ENCODE measurements at places on chromosomes 1 and 21.

GRCh38 chr1:16061266-16061665 lies 12.2 kb downstream of the FAM131C start:
- no peak overlapping the region for H3K27ac ChIP-seq
- no peaks in the 10 kb centered on the region for H3K36me3 ChIP-seq
- no peaks in the 10 kb centered on the region for H3K27me3 ChIP-seq
- DNase-seq = no peak

DNA sequence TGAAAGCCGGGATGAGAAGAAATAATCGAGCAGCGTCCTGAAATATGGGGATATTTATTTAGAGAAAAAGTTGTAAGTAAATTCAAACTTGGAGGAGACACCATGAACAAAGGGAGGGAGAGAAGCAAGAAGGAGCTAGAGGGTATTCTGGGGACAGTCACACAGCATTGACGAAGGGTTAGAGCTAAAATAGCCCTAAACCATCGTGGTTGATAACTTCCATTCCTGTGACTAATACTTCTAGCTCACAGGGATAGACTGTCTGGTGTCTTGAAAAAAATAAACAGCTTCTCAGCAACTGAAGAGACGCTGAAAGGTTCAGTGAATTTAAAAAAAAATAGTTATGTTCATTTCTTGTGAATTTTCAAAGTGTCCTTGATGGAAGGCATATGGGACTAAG lies 86.7 kb downstream of the LRRC53 start:
- H3K27ac ChIP-seq = no peak overlapping the region
- no peak for DNase-seq
- H3K27me3 ChIP-seq = no peaks in the 10 kb centered on the region
- H3K4me1 ChIP-seq = no peaks in the 10 kb centered on the region
- no peak overlapping the region for H3K4me3 ChIP-seq
- no peaks in the 10 kb centered on the region for H3K36me3 ChIP-seq

GRCh38 chr1:29554208-29554778 lies 318.0 kb downstream of the PTPRU start:
- H3K27ac ChIP-seq = no peak overlapping the region
- no peak overlapping the region for H3K4me3 ChIP-seq
- DNase-seq = no peak
- H3K27me3 ChIP-seq = no peaks in the 10 kb centered on the region

DNA sequence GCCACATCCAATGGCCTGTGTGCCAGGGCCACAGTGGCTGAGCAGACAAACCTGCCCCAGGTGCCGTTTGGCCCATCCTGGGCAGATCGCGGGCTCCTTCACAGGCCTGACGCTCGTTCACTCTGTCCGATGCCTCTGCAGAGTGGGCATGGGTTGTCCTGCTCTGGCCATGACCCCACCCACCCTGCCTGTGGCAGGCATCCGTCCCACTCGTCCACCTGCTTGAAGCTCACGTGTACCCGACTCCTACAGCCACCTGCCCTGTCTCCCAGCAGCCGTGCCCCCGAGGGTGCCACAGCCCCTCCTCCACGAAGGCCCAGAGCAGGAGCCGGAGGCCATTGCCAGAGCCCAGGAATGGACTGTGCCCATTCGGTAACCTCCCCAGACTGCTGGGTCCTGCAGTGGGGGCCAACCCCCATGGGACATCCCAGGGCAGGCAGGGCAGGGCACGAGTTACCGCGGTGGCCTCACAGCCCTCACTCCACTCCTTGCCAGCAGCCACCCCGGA lies 41.9 kb downstream of the TRIM11 start:
- no peak overlapping the region for H3K4me3 ChIP-seq
- H3K4me1 ChIP-seq = peaks cover 3% of the 10 kb centered on the region
- H3K36me3 ChIP-seq = no peaks in the 10 kb centered on the region
- no peaks in the 10 kb centered on the region for H3K27me3 ChIP-seq
- H3K27ac ChIP-seq = no peak overlapping the region
- DNase-seq = peak; percentile 8

DNA sequence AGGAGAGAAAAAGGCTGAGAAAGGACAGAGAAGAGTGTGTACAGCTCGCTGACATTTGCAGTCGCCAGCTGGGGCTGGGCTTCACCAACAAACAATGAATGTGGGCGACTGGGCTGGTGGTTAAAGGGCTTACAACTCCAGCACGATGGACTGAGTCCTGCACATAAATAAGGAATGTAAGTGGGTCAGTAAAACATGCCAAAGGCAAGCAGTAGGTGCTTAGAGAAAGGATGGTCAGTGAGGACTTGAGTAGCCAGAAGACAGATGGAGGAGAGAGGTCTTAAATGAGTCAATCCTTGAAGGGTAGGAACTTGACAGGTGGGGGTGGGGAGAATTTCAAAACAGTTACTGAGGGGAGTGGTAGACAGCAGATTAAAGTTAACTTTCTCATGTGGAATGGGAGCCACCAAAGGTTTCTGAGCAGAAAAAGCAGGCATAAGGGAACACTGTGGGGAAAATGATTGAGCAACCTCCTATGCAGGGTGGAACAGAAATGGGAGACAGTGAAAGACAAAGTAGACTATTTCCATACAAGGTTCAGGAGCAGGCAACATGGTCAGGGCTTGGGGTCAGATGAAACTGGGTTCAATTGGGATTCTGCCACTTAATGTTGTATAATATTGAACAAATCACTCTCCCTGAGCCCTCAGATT lies 37.4 kb downstream of the GADD45A start:
- no peak for DNase-seq
- no peaks in the 10 kb centered on the region for H3K36me3 ChIP-seq
- H3K27me3 ChIP-seq = no peaks in the 10 kb centered on the region
- no peak overlapping the region for H3K4me3 ChIP-seq
- H3K27ac ChIP-seq = no peak overlapping the region
- peaks cover 17% of the 10 kb centered on the region for H3K4me1 ChIP-seq

- H3K36me3 ChIP-seq = no peaks in the 10 kb centered on the region
- H3K4me3 ChIP-seq = no peak overlapping the region
- H3K4me1 ChIP-seq = no peaks in the 10 kb centered on the region
- no peaks in the 10 kb centered on the region for H3K27me3 ChIP-seq
Measured at GRCh38 chr21:25506261-25506660, 101.0 kb downstream of the MRPL39 start.

DNA sequence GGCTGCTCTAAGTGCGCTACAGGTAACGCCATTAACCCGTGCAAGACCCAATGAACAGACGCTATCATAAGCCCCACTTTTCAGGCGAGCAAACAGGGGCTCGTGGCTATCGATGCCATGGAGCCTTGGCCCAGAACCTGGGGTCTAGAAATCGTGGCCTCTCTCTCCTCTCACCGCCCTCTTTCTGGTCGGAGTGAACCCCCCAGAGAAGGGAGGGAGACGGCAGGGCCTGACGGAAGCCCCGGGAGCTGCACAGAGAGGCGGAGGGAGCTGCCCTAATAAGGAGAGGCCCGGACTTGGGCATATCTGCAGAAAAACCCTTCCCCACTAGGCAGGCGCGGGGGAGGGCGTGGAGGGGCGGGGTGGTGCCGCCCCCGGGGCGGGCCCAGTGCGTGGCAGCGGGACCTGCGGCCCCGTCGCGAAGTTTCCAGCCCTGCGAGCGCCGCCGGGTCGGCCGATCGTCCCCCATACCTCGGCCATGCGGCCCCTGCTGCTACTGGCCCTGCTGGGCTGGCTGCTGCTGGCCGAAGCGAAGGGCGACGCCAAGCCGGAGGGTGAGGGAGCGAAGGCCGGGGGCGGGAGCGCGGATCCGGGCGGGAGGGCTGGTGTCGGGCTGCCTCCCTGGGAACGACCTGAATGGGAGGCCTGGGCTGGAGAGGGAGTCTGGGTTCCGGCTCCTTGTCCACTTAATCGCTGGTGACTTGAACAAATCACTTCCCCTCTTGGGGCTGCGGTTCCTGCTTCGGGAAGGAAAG lies at the start of gene PLOD1:
Gene PLOD1 (plus strand): TSS at position 416 of the 755 bp plus-strand sequence. CDS start 63 bp downstream, at position 479.
- peaks cover 24% of the 10 kb centered on the region for H3K4me1 ChIP-seq
- no peaks in the 10 kb centered on the region for H3K27me3 ChIP-seq
- H3K4me3 ChIP-seq = peak within 1 kb of the TSS; percentile 70
- H3K27ac ChIP-seq = peak within 1 kb of the TSS; percentile 91
- DNase-seq = peak; percentile 76
- H3K36me3 ChIP-seq = no peaks in the 10 kb centered on the region

DNA sequence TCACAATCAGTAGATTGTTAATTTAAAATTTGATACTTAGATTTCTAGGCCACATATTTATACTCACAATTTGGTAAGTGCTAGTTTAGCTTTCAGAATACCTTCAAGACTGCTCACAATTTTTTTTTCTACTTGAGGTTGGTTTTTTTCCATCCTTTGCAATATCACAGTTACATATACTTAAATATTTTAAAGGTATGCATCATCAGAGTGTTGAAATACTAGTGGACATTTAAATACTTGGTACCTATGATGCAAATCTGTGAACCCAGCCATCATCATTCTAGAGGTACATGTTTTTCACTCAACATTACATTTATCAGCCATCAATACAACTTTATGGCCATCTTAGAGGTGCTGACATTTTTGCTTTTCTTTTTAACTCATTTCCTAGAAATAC lies 6.2 kb upstream of the LRRC40 start:
- no peak overlapping the region for H3K4me3 ChIP-seq
- DNase-seq = no peak
- no peaks in the 10 kb centered on the region for H3K27me3 ChIP-seq
- H3K27ac ChIP-seq = no peak overlapping the region
- H3K36me3 ChIP-seq = no peaks in the 10 kb centered on the region
- H3K4me1 ChIP-seq = peaks cover 7% of the 10 kb centered on the region

DNA sequence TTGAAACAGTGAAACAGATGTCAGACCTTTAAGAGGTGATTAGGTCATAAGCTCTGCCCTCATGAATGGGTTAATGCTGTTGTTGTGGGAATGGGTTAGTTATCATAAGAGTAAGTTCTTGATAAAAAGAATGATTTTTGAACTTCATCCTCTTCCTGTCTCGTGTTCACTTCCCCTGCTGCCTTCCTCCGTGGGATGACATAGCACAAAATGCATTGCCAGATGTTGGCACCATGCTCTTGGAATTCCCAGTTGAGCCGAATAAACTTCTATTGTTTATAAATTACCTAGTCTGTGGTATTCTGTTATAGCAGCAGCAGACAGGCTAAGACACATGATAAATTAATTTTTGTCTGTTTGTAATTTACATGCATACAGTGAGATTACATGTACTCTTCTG lies 112.0 kb upstream of the LRRC7 start:
- DNase-seq = no peak
- H3K36me3 ChIP-seq = no peaks in the 10 kb centered on the region
- H3K27ac ChIP-seq = no peak overlapping the region
- H3K4me3 ChIP-seq = no peak overlapping the region
- H3K27me3 ChIP-seq = no peaks in the 10 kb centered on the region
- H3K4me1 ChIP-seq = peaks cover 6% of the 10 kb centered on the region

DNA sequence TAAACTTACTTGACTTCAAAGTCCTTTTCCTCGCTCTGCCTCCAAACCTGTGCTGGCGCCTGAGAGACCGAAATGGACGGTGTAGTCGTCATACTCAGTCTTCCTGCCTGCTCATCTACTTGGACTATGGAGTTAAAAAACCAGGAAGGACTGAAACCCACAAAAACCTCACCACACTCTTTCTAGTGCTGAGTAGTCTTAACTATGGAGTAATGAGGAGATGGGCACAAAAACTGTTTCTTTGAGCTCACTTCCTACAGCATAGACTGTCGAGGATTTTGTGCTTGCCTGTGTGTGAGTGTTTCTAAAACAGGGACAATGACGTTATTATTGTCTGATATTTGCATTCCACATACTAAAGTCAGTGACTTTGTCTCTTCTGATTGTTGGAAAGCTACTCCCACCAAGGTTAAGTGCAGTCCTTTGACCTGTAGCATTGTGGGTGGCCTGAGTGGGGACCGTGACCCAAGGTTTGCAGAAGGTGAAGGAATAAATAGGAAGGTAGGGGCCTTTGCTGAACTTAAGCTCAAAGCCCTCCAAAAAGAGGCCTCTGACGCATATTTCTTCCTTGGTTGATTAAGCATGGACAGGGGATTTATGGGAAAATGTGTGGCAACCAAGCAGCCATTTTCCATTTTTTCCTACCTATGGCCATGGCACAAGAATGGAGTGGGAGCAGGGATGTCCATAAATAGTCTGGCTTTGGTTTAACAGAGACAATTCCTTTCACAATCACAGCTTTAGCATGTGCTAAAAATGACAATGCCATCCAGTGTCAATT lies 109.6 kb downstream of the ZBTB18 start:
- no peak overlapping the region for H3K27ac ChIP-seq
- no peak overlapping the region for H3K4me3 ChIP-seq
- DNase-seq = no peak
- H3K27me3 ChIP-seq = no peaks in the 10 kb centered on the region
- peaks cover 14% of the 10 kb centered on the region for H3K4me1 ChIP-seq

DNA sequence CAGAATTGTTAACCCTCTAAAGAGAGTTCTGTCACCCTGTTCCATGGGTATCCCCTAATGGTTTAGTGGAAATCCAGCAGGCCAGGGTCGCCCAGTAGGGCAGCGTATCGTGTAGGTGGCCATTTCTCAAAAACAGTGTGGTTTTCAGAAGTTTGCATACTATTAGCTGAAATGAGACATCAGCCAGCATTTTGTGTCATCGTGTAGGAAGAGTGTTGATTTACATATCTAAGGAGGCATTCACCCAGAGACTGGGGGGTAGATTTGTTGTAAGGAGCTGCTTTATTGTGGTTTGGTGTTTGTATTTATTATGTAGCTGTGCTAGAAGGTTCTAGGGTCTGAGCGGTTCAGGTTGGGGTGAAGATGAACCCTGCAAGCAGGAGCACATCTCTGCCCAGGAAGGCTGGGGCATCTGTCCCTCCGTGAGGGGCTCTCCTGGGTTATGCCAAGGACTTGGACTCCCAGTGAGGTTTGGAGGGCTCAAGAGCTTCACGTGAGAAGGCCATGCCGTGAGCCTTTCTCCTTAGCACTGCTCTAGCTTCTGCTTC lies 174.4 kb downstream of the PGBD5 start:
- peaks cover 27% of the 10 kb centered on the region for H3K36me3 ChIP-seq
- no peaks in the 10 kb centered on the region for H3K27me3 ChIP-seq
- H3K27ac ChIP-seq = peak overlapping the region; percentile 54
- peaks cover 32% of the 10 kb centered on the region for H3K4me1 ChIP-seq

DNA sequence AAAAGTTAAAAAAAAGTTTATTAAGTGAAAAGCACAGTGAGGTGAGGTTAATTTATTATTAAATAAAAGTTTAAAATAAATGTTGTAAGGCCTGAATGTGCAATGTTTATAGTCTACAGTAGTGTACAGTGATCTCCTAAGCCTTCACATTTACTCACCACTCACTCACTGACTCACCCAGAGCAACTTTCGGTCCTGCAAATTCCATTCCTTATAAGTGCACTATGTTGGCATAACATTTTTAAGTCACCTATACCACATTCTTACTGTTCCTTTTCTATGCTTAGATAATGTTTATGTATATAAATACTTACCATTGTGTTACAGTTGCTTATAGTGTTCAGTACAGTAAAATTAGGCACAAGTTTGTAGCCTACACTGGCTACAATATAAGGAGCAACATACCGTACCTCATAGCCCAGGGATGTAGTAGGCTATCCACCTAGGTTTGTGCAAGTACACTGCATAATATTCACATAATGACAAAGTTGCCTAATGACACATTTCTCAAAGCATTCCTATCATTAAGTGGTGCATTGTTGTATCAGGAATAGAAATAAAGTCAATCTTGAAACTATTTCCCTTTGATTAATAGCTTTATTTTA lies 426.5 kb upstream of the BRINP3 start:
- H3K4me3 ChIP-seq = no peak overlapping the region
- no peaks in the 10 kb centered on the region for H3K27me3 ChIP-seq
- no peaks in the 10 kb centered on the region for H3K36me3 ChIP-seq
- no peaks in the 10 kb centered on the region for H3K4me1 ChIP-seq
